Activated CD4-positive, alpha-beta T cell treated with anti-CD3 and anti-CD28 coated beads for 24 hours (primary cell): ENCODE measurements at places on chromosomes 5 and 9.

DNA sequence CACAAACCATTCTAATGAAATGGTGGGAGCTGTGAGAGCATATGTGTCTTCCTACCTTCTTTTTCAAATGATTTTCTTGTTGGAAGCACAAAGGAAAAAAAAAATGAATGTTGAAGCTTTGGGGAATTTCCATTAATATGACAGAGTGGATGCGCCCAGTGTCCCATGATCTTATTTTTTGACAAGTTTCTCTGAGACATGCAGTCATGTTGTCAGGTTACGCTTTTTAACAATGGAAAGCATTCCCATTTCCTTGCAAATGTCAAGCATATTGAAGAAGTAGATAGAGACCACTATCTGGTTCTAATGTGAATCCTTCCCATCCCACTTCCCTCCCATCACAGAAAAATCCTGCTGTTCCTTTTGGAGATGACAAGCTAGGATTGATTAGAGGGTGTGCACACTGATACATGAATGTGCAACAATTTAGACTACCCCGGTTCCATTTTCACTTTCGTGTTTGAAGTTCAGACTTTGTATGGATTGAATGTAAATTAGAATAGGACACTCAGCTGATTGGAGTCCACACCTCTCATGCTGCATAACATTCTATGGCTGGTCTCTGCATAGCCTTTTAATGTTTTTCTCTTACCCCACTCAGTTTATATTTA, 919.4 kb downstream of the TLE4 start:
- DNase-seq = no peak

DNA sequence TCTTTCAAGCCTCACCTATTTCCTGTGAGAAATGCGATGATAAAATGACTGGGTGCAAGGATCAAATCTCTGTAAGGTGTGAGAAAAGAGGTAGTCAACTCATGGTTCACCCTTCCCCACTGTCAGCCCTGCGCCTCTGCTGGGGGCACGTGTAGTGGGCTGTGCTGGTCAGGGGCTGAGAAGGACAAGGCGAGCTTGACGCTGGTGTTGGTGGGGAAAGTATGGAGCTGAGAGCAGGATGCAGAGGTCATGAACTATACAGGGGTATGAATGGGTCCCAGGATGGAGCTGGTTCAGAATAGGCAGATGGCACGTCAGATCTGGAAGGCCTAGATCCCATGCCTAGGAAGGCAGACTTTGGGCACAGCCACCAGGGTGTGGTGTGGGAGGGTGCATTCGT, 20.6 kb downstream of the PITX1 start:
- DNase-seq = no peak

DNA sequence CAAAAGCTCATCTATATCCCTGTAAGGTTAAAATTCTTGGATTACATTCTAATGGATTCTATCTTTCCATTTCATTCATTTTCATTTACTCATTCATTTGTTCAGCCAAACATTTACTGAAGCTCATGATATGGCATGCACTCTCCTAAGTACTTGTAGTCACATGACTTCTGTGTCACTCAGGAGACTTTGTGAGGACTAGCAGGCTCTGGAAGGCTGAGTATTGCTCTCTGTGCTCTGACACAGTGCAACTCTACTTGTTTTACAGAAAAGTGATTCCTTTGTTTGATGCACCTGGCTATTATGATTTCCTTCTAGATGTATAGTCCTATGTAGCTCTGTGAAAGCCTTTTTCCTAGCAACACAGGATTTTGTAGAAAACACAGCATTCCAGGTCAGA, 53.0 kb downstream of the YIPF5 start:
- no peak for DNase-seq

- no peak for DNase-seq
Measured at GRCh38 chr9:110975969-110976368, 62.3 kb downstream of the LPAR1 start.

- DNase-seq = no peak
Measured at GRCh38 chr9:137278061-137278701, 655 bp downstream of the TOR4A start.

DNA sequence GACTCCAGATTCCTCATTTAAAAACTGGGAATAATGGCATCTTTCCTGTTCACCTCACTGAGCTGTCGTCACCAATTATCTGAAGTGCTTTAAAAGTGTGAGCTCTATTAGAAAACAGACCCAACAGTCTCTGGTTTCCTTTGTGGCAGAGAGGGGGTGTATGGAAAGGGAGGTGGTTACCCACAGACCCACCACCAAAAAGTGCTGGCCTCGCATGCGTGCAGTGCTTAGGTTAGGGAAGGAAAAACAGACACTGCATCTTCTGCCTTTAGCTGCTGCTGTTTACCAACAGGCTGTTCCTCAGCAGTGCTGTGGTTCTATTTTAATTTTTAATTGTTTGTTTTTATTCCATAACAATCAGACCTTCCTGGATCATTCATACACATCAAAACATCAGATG, 249.6 kb downstream of the PIK3R1 start:
- DNase-seq = peak; percentile 9

- DNase-seq = no peak
Measured at GRCh38 chr5:141858079-141858765, 20.0 kb downstream of the PCDH1 start.
